ENCODE measurements at places on chromosomes 7 and 10.

- DNase-seq: no peak
Observed at GRCh38 chr10:111360260-111360925, 283.6 kb downstream of the ADRA2A start.

DNA sequence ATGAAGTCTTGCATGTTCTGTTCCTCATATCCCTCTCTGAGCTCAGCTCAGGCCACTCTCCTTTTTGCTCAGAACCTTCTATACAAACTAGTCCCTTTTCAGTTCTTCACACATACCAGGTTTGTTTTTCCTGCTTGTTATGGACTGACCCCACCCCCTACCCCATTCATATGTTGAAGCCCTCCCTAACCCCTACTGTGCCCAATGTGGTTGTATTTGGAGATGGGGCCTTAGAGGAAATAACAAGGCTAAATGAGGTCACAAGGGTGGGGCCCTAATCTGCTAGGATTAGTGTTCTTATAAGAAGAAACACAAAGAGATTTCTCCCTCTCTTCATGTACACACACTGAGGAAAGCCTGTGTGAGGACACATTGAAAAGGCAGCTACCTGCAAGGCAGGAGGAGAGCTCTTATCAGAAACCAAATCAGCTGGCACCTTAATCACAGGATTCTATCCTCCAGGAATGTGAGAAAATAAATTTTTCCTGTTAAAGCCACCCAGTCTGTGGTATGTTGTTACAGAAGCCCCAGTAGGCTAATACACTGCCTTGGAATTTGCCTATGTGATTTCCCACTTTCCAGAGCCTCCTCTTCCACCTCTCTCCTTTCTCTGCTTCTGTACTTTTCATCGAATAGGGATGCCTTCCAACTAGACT lies 67.3 kb upstream of the DNAJB12 start:
- DNase-seq: no peak

- no peak for DNase-seq
Observed at GRCh38 chr10:44923611-44924010, 12.5 kb downstream of the TMEM72 start.

DNA sequence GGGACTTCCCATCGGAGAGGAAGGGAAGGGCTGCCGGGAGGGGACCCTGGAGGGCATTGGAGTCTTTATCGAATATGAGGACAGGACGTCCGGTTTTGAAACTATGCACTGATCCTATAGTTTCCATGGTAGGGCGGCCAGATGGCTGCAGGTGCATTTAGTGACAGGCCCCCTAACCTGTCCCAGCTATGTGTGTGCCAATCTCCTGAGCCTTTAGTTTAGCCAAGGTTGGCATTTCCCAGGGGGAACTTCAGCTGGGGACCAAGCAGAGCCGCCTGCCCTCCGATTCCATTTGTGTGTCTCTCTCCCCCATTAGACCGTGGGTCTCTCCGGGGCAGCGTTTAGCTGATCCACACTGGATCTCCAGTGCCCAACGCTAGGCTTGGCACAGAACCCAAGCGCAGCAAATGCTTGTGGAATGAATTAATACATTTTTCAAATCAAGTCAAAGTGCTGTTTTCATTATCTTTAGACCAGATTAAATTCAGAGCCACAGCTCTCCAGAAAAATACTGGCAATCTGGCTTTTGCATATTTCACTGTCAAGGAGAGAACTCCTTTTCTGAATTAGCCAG lies 19.9 kb downstream of the TMEM270 start:
- DNase-seq: no peak

DNA sequence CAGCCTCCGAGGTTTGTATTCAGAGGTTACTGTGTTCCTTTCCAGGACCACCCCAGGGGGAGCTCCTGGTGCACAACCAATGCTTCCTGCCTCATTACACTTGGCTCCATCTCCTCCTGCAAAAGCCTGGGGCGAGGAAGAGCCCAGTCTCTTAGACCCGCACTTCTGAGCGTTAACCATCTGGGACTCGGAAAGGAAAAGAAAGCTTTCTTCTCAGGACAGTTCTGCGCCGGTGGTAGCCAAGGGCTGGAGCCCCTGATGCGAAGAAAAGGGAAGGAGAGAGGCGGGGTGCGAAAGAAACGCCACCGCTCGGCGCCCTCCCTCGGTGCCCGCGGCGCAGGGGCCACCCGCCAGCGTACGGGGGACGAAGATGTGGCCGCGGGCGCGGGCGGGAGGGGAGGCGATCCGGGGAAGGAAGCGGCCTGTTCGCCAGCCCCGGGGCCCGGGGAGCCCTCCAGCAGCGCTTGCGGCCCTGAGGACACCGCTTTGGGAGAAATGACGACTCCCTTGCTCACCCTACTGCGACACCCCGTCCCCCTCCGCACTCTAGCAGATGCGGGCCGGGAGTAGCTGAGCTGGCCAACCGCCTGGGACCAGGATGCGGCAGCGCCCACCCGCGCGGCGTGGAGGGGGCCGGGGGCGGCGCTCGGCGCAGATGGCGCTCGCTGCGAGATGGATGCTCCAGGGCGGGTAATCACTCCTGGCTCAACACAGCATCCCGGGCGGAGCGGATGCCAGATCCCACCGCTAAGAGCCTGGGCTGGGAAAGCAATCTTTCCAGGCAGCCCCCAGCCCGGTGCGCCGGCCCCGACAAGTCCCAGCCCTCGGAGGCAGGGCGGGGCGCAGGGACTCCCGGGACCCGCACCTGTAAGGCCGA lies 1.3 kb downstream of the NRCAM start:
- no peak for DNase-seq

GRCh38 chr7:133676805-133677370 lies 424.0 kb downstream of the EXOC4 start:
- DNase-seq: no peak

GRCh38 chr10:90041585-90041984 lies 340.2 kb downstream of the KIF20B start:
- no peak for DNase-seq

GRCh38 chr10:30154561-30154960 lies 95.2 kb upstream of the JCAD start:
- no peak for DNase-seq

- no peak for DNase-seq
Observed at GRCh38 chr10:117312430-117312829, 62.8 kb downstream of the PDZD8 start.

DNA sequence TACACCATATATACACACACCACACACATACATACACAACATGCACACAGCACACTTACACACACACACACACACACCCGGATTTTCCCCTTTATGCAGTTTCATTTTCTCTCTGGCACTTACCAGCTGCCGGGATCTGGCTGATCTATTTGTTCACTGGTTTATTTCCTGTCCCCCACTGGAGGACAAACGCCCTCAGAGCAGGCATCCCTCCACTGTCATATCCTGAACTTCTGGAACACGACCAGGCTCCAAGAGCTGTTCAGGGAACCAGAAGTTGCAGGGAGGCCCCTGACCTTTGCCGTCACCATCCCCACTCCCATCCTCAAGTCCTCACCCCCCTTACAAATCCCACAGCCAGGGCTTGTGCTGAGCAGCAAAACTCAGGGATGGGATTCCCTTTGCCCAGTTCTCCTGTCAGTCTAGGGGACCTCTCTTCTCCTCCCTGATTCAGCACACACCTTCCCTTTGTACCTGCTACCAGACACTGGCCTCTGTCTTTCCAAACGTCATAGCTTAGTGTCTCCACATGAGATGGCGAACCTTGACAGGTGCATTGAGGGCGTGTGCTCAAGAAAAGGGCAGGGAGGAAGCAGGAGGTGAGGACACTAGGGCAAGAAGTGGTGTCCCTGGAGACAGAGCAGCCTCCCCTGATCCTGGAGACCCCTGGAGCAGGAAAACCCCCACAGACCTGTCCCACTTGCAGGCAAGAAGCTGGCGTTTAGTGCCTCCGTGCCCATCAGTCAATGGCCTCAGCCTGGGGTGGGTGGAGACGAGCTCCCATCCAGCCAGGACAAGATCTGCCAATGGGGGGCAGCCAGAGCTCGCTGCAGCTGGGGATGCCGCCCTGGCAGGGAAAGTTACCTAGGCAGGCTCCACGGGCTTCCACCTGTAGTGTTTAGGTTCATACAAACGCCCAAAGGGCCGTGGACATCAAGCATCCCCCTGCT lies 12.7 kb upstream of the DOCK1 start:
- no peak for DNase-seq

DNA sequence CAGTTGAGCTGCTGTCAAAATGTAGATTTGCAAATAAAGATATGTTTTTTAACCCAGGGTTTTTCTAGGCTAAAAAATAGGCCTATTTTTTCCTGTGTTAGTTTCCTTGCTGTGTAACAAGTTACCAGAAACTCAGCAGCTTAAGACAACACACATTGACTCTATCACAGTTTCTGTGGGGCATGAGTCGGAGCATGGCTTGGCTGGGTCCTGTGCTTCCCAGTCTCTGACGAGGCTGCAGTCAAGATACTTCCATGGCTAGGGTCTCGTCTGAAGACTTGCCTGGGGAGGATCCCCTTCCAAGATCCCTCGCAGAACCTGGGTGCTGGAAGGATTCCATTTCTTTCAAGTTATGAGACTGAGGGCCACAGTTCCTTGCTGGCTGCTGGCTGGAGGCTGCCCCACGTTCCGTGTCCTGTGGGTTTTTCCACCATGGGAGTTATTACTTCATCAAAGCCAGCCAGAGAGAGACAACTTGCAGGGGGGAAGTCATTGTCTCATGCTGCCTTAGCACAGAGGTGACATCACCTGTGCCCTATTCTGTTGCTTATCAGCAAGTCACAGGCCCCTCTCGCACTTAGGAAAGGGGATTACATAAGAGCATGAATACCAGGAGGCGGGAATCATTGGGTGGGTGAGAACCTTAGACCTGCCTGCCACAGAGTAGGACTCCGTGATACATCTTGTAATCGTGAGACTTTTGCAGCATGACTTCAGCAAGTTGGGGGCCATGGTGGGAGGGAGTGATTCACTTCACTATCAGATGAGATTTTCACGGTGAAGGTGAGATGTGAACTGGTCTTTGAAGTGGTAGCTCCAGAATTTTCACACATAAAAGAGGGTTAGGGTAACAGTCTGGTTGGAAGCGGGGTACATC lies 77.9 kb downstream of the CCNY start:
- no peak for DNase-seq

- no peak for DNase-seq
Observed at GRCh38 chr10:59908808-59909143, 2.4 kb upstream of the CCDC6 start.

DNA sequence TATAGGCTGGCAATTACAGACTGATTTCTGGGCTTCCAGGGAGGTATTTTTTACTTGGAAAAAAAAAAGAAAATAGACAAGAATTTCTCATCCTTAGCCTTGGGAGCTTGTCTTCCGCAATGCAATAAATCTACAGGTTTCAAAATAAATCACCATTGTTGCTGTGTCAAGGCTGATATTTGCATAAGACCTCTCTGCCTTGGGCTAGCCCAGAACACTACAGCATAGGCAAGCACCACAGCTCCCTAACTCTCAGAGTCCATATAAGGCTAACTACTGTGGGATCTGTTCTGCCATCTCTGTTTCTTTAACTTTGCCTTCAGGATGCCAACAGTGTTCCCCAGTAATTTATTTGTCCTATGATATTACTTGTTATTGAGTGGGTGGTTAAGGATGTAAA lies 64.4 kb downstream of the ZWINT start:
- DNase-seq: no peak

- DNase-seq: peak; percentile 86
Observed at GRCh38 chr7:41881331-41882130, 178.6 kb upstream of the INHBA start.

GRCh38 chr7:1973321-1974251 lies 259.2 kb downstream of the MAD1L1 start:
- DNase-seq: no peak

DNA sequence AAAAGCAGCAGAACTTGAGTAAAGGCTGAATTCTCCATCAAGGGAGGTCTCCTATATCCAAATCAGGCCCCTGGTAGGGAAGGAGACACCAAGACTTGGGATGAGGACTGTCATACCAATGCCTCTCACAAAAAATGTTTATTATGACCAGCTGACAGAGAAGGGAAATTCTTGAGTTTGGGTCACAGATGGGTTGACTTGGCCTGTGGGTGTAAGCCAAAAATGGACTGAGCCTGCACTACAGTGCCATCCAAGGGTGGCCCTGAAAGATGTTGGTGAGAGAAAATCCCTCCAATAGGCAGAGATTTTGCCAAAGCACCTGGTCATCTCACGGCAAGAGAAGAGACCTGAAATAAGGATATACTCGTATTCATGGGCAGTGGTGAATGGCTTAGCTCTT lies 27.0 kb upstream of the PPIF start:
- no peak for DNase-seq

- DNase-seq: no peak
Observed at GRCh38 chr7:92754919-92755581, 81.3 kb downstream of the CDK6 start.

DNA sequence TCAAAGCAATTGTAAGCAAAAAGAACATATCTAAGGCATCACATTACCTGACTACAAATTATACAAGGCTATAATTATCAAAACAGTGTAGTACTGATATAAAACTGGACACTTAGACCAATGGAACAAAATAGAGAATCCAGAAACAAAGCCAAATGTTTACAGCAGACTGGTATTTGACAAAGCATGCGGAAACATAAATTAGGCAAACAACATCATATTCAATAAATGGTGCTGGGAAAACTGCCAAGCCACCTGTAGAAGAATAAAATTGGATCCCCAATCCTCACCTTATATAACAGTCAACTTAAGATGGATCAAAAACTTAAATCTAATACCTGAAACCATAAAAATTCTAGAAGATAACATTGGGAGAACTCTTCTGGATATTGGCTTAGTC lies 240.8 kb upstream of the POM121L12 start:
- DNase-seq: no peak

- no peak for DNase-seq
Observed at GRCh38 chr7:40232242-40232893, 97.6 kb downstream of the SUGCT start.

DNA sequence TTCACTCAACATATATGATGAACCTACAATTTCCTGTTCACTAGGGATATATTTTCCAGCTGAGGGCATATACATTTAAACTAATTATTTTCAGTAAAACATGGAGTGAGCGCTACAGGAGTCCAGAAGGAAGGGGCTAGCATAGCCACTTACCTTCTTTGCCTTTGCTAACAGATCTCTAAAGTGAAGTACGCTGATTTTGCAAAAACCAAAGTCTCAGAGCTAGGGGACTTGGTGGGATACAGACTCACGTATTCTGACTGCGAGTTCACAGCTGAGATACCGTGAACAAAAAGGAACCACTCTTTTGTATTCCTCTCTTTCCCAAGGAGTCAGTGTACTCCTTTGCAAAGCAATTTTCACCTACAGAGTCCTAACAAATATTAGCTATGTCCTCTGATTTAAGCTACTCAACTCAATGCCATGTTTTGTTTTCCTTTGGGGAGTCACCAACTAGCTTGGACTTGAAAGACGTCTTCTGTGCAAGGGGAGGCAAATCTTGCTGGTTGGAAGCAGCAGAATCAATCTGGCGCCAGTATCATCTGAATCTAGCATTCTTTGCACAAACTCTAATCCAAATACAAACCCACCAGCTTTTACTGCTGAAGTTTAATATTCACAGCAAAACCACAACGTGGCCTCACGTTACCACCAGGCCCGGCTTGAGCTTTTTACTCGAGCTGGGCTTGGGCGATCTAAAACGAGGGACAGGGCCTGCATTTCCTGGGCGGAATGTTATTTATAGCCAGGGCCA lies 657 bp downstream of the CDNF start:
- no peak for DNase-seq
